Upper lobe of right lung (tissue), 1 donor: ENCODE measurements at places on chromosomes 7 and 10. TPM values are rescaled to one million over a fixed set of nuclear protein-coding genes. Genes with fewer than 3 reads are reported as not detected.

Gene CNNM1
- 0.69 TPM for total RNA-seq

Gene SMO
- 4.0 TPM for total RNA-seq

Gene GIMAP1
- total RNA-seq, result 13.0 TPM

Gene PTN
- 5.4 TPM for total RNA-seq

Gene TYW1
- total RNA-seq, result 20.0 TPM

Gene MYPN
- not detected for total RNA-seq

Gene ADIRF
- total RNA-seq, result 155 TPM

Gene IDI2
- not detected for total RNA-seq

GRCh38 chr10:112059220-112059619 is 124.3 kb downstream of the GPAM start:
- DNase-seq, result no peak

- no peak for DNase-seq
These were observed 21.2 kb downstream of the C10orf71 start for GRCh38 chr10:49320191-49320590.

DNA sequence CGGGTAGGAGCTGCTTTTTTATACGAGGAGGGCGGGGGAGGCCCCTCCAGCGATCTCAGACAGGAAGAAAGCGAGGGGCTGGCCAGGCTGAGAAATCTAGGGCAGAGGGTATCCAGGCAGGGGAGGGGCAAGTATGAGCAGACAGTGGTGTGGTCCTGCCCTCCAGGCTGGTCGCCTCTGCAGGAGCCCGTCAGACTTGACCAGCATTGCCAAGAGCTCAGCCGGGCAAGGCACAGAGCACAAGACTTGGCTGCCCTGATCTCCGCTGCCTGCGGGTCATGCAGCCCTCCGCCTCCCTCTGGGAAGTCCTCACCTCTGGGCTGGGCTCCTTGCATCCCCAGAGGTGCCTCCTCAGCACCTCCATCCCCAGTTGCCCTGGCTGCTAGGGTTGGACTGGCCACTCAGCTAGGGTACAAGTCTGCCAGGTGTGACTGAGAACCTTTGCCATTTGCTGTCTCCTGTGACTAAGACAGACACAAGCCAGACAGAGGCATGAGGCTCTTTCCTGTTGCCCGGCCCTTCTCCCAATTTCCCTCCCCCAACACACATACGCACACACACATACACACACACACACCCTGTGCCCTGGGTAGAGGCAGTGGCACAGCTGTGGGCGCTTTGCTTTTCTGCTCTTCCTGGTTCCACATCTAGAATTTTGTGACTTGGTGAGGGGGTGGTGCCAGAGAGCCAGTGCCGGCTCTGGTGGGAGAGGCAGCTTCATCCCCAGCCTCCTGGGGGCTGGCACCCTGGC is 59.1 kb upstream of the PPIF start:
- no peak for DNase-seq

GRCh38 chr7:71140264-71140663 is 8.3 kb downstream of the GALNT17 start:
- no peak for DNase-seq

GRCh38 chr10:133393401-133394063 is 425 bp upstream of the MTG1 start:
- peak; percentile 52 for DNase-seq

GRCh38 chr7:77368974-77369373 is 47.2 kb downstream of the GSAP start:
- no peak for DNase-seq

DNA sequence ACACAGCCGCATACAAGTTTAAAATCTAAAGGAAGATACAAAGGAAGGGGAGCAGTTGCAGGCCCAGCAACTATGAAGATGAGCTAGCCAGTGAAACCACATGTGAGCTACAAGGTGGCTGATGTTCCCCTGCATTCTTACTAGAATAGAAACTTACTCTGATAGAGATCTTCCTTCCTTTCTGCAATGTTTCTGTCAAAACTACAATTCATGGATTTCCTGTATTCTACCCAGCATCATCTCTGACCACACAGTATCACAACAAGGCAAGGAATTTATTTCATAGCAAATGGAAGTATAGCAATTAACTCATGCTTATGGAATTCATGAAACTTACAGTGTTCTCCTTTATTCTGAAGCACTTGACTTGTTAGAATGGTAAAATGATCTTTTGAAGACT is 68.7 kb upstream of the AASS start:
- no peak for DNase-seq

DNA sequence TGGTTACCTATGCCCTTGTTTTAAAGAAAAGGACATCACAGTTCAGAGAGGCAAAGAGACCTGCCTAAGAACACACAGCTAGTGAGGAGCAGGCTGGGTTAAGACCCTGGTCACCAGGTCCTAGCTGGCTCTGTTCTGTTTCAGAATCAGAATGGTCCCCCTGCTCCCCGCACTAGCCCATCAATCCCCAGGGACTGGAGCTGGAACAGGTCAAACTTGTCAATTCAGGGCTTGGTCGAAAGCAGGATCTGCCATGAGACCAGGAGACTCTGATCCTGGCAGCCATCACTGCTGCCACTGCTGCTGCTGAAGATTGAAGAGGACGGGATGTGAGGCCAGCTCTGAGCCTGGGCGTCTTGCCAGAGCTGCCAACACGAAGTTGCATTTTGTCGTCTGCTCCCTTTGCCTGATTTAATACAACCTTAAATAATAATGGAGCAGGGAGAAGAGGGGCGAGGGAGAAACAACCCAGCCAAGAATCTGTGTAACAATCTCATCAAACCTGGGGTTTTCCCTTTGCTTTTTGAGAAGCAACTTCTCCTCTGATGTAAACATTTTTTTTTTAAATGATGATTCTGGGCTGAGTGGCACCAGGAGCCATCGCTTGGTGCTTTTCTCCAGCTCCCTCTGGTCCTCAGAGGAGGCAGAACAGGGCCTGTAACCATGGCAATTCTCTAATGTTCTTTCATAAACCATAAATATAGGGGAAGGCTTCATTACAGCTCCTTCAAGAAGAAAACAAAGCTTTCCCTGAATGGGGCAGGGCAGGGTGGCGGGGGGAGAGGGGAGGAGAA is 119.0 kb upstream of the SORCS3 start:
- DNase-seq, result no peak

DNA sequence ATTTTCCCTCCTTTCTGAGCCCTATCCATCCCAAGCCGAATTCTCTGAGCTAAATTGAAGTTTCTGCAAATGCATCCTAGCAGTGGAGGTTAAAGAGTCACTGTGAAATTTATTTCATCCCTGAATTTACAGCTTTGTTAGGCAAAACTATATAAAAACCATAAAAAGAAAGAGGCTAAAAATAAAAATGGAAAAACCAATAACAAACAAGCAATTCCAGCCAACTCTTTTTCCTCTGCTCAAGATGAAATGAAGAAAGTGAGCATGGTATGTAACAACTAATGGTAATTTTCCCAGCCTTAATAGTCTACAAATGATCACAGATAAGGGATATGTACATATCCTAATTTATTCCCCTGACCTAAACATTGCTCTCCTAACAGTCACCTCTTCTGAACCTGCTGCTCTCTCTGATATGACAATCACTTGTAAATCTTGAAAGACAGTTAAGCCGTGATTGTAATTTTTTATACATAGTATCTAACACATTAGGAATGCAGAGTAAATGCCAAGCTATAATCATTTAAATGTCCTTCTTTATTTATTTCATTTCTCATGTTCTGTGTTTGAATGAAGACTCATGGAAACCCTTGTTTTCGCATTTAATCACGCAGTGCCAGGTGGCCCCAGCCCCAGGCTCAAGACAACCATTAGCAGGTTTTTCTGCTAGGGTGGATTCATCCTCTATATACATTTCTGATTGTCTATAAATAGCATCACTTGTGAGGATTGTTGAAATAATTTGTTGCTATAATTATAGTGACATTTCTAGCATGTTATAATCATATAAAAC is 48.6 kb upstream of the NRP1 start:
- no peak for DNase-seq

DNA sequence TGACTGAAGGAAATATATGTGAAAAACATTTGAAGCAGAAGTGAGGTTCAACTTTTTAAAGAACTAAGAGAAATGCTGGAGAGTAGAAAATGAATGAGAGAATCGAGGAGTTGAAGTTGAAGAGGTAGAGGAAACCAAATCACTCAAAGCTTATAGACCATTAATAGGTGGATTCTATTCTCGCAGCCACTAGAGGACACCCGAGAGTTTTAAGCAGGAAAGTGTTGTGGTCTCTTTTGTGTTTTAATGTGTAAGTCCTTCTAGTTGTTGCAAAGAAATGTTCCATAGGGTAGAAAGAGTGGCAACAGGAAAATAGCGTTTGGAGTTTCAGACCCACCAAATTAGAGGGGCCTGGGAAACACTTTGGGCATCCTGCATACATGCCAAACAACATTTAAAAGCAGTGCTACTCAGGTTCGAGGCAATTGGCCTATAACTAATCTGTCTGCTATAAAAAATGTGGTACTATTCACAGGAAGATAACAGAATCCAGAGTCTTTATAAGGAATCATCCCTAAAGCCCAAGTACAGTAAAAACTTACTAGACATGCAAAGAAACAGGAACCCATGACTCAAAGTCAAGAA is 75.3 kb upstream of the TAS2R16 start:
- DNase-seq, result no peak

DNA sequence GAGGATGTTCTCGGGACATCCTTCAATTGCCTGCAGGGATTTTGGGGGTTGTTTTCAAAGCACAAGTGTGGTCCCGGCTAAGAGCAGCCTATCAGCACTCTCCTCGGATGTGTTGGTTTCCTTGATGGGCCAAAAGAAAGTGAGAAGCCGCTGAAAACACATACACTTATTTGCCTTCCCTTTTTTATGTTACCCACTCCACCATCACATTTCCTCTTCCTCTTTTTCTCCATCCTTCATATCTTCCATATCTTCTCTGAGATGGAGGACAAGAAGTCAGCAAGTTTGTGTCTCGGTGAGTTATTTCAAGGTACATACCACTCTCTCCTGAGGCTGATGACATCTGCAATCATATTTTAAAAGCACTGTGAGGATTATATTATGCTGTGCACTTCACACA is 64.0 kb downstream of the ZNF33B start:
- DNase-seq, result no peak

- DNase-seq, result no peak
These were observed 77.4 kb downstream of the TAF3 start for GRCh38 chr10:7895699-7896090.

DNA sequence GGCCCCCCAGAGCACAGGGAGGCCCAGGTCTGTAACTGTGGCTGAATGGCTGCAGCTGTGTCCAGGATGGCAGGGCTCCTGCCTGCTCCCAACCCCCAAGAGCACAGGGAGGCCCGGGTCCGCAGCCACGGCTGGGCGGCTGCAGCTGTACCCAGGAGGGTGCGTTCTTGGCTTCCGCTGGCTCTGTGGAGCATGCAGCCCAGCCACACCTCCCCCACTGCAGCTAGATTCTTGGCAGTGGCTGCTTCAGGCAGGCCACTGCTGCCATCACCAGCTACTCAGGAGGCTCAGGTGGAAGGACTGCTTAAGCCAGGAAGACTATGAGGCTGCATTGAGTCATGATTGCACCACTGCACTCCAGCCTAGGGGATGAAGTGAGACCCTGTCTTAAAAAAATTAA is 27.9 kb downstream of the C7orf25 start:
- peak; percentile 85 for DNase-seq

DNA sequence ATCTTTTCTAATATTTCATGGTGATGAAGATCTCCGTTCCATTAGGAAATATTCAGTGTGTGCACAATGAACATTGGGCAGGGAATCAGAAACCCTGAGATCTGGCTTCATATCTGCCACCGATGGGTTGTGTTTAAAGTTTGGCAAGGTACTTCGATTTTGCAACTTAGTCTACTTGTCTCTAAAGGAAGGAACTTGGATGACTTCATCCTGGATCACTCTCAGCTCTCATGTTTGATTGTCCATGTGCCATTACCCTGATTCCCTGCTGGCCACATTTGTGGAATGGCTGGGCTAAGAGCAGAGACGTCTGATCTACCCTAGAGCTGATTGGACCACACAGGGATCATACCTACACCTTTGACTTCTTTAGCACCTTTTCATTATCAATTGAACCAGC is 177.0 kb upstream of the KMT2E start:
- no peak for DNase-seq

DNA sequence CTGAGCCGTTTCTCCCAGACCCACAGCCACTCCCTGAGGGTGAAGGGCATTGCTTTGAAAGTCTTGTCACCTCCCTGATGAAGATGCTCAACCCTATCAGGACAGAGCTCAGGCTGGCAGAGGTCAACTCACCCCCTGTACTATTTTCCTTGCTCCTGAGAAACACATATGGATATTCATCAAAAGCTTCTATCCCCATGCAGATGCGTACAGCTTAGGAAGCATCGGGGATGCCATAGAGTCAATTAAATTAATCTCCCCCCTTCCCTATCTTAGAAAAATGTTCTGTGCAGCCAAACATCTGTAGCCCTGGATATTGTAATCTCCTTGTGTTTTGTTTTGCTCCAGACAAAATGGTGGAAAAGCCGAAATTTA is 67.2 kb downstream of the EMX2 start:
- no peak for DNase-seq

DNA sequence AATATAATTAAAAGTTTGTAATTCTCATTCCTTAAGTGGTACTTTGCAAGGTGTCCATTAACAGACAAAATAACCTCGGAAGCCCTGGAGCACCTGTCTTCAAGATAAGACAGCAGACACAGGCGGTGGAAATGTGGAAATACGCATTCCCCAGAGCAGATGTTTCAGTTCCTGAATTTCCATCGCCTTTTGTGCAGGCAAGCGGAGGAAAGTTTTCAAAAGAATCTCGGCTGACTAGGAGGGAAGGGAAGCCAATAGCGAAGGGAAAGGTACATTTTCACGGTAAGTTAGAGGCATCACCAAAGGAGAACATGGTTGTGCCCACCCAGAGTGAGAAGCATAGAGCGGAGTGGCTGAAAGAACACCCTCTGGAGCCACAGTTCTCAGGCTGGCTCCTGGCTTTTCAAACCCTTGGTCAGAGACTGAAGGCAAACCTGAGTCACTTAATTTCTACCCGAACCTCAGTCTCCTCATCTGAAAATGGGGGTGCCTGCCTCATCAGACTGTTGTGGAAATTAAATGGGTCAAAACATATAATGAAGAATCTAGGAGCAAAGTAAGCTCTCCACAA is 13.6 kb downstream of the CPA1 start:
- DNase-seq, result no peak

GRCh38 chr7:128415217-128415785 is 5.5 kb upstream of the IMPDH1 start:
- no peak for DNase-seq

- DNase-seq, result peak; percentile 53
These were observed 40.0 kb downstream of the MKI67 start for GRCh38 chr10:128086003-128086863.
